ENCODE measurements at places on chromosomes 3 and 15.

DNA sequence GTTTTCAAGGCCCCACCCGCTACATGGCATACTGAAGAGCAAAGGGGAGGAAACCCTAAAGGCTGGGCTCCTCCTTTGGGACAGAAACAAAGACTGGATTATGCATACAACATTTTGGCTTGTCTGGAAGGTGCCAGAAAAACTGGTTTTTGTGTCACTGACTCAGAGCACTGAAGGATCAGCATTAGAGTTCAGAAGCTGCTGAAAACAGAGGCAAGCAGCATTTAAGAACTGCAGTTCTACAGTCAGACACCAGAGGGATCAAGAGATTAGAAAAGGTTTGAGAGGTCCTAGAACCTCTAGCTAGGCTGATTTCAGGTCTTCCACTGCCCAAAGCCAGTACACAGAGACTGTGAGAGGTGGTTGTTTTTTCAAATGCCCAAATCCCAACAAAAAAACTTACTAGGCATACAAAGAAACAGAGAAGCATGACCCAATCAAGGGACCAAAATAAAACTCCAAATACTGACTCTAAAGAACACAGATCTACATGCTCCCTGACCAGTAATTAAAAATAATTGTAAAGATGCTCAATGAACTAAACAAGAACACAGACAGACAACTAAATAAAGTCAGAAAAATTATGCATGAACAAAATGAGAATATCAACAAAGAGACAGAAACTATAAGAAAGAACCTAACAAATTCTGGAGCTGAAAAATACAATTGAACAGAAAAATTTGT is 91.2 kb downstream of the SENP2 start:
- DNase-seq = no peak

DNA sequence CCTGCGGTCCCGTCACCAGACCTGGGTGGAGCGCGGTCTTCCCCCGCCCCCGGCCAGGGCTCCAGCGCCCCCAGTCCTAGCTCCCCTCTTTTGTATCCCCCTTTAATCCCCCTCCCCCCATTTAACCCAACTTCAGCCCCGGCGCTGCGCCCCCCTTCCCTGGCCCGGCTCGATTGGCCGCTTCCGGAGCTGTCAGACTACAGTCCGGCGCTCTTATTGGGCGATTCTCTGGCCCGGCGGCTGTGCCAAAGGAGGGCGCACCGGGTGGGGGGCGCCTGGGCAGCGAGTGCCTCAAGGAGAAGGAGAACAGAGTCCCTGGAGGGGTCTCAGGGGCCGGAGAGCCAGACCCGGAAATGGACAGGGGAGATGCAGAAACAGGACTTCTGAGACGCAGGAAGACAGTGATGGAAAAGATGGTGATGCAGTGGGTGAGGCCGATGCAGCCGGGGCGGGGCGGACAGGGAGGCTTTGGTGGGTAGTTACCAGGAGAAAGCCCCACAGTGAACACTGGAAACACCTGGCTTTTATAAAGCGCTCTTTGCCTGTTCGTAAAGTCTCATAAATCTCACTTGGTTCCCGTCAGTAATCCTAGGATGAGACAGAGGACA is 1.2 kb upstream of the ADCY5 start:
- no peak for DNase-seq

DNA sequence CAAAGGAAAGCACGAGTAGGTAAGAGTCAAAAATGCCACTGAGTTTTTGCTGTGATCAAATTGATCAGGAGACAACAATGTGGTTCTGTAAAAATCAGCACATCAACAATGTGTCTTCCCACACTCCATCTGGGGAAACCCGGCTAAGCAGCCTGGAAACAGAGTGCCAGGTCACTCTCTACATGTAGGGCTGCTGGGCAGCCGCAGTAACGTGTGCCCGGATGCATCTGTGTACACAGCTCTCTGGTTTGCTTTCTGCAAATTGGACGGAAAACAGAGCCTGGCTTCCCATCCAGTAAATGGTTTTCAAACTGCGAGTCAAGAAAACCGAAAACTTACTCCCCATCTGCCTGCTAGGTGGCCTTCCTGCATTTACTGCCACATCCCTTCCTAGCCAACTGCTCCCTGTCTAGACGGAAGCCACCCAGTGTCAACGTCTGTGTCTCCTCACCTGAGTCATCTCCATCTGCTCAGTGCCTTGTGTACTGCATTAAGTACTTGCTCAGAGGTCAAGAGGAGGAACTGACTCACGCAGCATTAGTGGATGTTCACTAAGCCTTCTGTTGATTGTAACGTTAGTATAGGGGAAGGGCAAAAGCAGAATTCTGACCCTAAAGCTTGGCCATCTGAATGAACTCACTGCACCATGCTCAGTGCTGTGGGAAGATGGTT is 124.1 kb downstream of the TJP1 start:
- no peak for DNase-seq

- no peak for DNase-seq
Measured at GRCh38 chr3:32136703-32137102, 30.3 kb downstream of the GPD1L start.

Data from stimulated activated CD4-positive, alpha-beta T cell treated with anti-CD3 and anti-CD28 coated beads, TNF-alpha, amount 100 ng/mL, for 48 hours (primary cell).